CD4-positive, alpha-beta T cell treated with Interleukin-21 for 1 hour (primary cell): ENCODE measurements at places on chromosomes 4 and X.

GRCh38 chr4:22389240-22389870 lies 126.5 kb downstream of the ADGRA3 start:
- DNase-seq = peak; percentile 36

DNA sequence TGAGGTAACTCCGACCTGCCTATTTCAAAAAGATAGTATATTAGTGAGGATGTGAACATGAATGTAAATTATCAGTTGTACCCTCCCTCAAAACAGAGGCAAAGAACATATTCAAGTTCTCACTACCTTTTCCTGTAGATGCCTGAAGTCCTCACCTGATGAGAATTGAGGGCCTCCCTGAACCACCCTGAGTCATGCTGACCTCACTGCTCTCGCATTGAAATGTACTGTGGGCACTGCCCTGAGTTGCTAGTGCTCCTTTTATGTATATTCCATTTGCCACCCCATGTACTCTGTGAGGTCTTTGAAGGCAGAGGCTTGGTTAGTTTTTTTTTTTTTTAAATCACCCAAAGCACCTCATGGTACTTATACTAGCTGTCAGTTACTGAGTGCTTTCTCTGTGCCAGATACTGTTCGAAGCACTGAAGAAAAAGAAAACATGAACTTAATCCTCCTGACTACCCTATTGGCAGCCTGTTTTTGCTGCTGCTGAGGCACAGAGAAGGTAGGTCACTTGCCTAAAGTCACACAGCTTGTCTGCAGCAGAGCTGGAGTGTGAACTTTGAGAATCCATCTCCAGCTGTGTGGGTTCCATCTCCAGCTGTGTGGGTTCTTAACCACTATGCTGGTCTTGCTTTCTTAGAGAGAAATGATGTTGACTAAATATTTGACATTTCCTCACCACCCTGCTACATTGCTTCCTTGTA lies 253.1 kb upstream of the GPC4 start:
- no peak for DNase-seq

GRCh38 chr4:7872264-7872771 lies 67.3 kb downstream of the AFAP1 start:
- no peak for DNase-seq

DNA sequence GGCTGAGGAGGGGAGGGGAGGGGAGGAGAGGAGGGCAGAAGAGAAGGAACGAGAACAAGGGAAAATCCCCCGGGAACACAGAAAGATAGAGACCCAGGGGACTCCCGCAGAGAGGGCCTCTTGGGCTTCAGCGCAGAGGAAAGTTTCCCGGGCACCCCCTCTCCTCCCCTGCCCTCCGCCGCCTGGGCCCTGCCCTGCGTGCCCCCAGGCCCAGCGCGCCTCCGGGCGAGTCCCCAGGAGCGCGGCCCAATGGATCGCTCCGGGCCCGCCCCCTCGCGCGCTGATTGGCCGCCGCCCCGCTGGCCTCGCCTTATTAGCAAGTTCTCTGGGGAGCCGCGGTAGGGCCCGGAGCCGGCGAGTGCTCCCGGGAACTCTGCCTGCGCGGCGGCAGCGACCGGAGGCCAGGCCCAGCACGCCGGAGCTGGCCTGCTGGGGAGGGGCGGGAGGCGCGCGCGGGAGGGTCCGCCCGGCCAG lies at the start of gene MSX1:
TSS of gene MSX1 (plus strand) at position 341 of the 474 bp plus-strand sequence. CDS start 235 bp downstream, outside the sequence.
- peak; percentile 33 for DNase-seq

DNA sequence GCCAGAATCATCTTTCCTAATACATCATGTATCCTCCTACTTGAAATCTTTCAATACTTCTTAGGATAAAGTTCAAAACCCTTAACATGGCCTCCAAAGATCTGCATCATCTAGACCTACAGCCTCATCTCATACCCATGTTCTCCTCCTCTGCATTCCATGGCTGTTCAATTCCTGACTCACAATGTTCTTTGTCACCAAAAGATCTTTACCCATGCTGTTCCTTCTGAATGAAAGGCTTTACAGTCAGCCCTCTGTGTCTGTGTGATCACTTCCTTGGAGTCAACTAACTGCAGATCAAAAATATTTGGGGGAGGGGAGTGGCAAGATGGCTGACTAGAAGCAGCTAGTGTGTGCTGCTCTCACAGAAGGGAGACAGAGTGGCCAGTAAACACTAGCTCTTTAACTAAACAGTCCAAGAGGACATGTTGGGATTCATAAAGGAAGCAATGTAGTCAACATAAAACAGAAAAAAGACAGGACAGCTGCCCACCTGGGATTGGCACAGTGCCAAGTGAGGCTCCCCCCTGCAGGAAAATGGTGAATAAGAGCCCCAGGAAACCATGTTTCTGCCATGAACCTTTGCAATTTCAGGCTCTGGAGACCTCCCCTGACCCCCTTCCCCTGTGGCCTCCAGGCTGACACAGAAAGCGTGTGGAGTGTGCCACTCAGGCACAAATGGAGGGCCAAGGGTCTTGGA lies 31.9 kb downstream of the CBR4 start:
- DNase-seq = no peak

DNA sequence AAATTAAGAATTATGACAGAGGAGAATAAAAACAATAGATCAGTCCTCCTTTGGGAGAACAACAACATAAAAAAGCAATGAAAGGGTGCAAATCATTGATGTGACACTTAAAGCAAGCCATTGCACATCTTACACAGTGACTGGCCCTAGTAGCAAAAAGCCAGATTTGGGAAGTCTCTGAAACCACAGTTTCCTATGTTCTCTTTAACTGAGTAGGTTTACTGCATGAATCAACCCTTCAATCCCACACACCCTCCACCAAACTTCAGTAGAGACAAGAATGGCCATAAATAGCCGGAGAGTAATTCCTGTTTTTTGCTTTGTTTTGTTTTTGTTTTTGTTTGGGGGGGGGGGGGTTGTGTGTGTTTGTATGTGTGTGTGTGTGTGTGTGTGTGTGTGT lies 180.8 kb downstream of the VEGFC start:
- DNase-seq = no peak

GRCh38 chr4:21327976-21328700 lies 620.4 kb downstream of the KCNIP4 start:
- no peak for DNase-seq

DNA sequence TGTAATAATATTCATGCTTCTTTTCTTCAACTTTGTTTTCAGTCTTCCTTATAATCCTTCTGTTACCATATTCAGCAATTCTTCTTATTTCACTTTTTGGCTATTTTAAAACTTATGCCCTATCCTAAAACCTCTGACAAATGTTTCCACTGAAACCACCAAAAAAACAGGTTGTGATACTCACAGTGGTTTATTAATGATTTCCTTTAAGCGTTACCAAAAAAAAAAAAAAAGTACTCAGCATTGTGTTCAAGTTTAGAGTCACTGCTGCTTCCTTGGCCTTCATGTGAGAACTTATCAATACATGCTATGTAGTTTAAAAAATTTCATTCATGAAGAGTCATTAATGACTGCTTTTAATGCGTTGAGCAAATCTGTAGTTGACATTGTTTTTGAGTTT lies 35.4 kb upstream of the UGT2A3 start:
- DNase-seq = no peak

DNA sequence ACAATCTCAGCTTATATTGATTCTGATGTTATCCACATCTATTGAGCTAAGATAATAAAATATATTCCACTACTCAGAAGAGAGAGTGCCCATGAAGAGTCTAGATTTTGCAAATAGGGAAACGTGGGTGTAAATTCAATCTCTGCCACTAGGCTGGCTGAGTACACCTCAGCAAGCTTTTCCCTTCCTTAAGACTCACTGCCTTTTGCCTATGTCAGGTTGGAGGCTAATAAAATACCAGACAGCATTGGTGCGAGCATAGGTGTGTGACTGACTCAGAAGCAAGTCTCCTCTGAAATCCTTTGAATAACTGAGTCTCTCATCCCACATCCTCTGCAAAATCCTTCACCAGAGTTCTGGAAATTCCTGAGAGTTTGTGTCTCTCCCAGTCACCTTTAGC lies 405.4 kb upstream of the CPEB2 start:
- DNase-seq = no peak

GRCh38 chrX:17442898-17443297 lies 67.9 kb downstream of the NHS start:
- no peak for DNase-seq

DNA sequence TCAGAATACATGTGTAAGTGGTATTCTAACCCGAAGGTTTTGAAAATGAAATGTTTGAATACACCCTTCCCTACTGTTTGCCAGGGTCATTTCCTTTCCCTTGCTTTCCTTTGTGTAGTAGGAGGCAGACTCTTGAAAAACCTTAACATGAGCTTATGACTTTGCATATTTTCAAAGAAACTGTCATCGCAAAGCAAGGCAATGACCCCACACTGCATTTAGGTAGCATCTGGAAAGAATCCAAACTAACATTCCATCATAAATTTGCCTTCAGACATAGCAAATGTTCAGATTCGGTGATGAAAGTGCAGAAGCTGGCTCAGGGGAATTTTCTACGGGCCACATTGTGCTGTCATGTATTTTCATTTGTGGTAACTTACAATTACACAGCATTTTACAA lies 32.3 kb downstream of the SH2D1A start:
- no peak for DNase-seq

DNA sequence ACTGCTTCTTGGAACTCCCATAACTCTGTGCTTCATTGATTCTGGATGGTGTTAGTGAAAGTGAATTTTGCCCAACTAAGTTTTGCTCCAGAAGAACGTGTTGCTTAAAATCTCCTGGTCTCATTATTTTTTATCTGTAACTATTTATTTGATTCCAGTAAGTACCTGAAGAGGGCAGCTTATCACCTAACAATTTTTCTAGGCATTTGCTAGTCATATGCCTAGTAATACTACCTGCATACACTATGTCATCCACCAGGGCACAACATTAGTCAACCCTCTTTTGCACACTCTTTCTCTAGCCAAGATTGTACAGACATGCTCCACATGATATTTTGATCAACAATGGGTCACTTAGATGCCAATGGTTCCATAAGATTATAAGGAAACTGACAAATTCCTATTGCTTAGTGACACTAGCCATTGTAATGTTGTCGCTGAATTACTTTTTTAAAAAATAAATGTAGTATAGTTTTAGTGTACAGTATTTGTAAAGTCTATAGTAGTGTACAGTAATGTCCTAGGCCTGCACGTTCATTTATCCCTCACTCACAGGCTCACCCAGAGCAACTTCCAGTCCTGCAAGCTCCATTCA lies 499.9 kb upstream of the AADAT start:
- no peak for DNase-seq

GRCh38 chr4:182205306-182205705 lies 37.9 kb upstream of the TENM3 start:
- no peak for DNase-seq

GRCh38 chr4:38873290-38873944 lies 5.8 kb downstream of the FAM114A1 start:
- DNase-seq = no peak

- DNase-seq = no peak
Observed at GRCh38 chr4:18454349-18454748, 432.8 kb upstream of the LCORL start.

- peak; percentile 12 for DNase-seq
Observed at GRCh38 chr4:184313702-184314659, 96.3 kb upstream of the ENPP6 start.

DNA sequence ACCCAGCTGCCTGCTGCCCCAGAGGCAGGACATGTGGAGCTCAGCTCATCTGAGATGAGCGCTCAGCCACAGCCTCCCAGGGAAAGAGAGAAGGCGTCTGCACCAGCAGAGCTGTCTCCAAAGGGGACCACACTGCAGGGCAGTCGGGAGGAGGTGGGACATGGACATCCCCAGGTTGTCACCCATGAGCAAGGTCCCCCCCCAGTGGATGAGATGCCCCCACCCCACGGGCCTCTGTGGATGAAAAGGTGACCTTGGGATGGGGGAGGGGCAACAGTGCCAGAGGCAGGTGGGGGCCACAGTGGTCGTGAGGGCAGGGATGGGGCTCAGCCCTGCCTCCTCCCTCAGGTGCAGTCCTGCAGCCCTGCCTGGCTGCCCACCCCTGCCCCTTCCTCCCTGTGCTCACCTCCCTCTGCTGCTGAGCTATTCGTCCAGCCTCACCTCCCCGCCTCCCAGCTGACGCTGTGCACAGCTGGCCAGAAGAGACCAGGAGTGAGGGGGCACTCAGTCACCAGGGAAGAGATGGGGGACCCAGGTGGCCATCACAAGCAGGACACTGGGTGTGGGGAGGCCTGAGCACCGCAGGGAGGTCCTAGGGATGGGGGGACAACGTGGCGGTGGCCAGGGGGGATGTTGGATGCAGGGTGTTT lies 9.3 kb downstream of the NKX1-1 start:
- DNase-seq = no peak

DNA sequence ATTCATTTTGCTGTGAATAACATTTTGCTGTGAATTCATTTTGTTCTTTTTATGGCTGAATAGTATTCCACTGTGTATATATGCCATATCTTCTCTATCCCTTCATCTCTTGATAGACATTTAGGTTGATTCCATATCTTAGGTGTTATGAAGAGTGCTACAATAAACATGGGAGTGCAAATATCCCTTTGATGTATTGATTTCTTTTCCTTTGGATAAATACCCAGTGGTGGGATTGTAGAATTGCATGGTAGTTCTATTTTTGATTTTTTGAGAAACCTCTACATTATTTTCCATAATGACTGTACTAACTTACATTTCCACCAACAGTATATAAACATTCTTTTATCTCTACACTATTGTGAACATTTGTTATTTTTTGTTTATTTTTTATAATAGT lies 555.9 kb downstream of the PDHA2 start:
- DNase-seq = no peak

DNA sequence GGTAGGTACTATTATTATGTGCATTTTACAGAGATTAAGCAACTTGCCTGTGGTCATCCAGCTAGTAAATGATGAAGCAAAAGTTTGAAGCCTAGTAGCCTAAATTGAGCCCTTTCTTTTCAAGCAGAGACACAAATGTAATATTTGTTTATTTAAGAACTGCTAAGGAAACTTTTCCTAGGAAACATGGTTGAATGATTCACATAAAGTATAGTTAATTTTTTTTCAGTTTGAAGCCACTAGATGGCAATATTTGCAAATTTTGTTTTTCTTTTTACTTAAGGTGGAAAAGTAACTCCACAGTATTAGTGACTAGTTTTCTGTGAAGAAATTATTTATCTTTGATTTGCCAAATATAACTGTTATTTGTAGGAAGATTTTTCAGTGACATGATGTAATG lies 52.8 kb upstream of the ANKRD17 start:
- no peak for DNase-seq

- no peak for DNase-seq
Observed at GRCh38 chr4:153137159-153137558, 67.1 kb upstream of the TRIM2 start.

GRCh38 chr4:108763226-108763593 lies 357 bp upstream of the ETNPPL start:
- no peak for DNase-seq

DNA sequence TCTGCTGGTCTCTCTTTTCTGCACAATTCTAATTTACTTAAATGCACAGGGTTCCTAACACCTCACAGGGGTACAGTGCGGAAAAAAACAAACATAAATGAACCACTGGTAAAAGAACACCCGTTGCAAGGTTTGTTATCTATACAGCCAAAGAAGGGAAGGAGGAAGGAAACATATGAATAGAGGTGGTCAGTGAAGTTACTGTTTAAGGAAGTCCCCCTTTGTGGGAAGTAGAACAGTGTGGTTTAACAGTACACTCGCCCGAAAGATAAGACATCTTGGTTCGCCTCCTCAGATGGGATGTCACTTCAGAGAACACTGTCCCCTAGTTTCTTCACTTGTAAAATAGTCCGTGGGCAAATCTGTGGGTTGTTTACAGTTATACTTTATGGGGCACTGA lies 57.5 kb downstream of the TEC start:
- no peak for DNase-seq

GRCh38 chrX:2823795-2824386 lies 4.8 kb upstream of the GYG2 start:
- no peak for DNase-seq

- no peak for DNase-seq
Observed at GRCh38 chr4:182765987-182766856, 151.0 kb downstream of the DCTD start.
